ENCODE measurements at places on chromosomes 1 and 21.

DNA sequence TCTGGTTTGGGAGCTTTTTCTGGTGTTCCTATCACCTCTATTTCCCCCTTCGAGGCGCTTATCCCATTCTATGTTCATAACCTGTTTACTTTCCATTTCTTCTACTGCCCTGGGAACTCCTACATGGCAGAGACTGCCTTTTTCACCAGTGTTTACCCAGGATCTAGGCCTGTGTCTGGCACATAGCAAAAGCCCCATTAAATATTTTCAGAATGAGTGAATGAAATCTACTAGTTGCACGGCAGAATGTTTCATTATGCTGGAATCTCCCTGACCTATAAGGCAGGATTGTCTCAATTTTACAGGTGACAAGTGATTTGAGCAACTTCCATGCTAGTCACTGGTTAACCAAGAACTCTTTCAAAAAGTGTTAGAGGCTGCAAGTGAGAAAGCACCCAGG lies 70.1 kb downstream of the PGM1 start:
- DNase-seq, result peak; percentile 92

- DNase-seq, result no peak
Measured at GRCh38 chr1:183932412-183932811, 105.1 kb downstream of the COLGALT2 start.

DNA sequence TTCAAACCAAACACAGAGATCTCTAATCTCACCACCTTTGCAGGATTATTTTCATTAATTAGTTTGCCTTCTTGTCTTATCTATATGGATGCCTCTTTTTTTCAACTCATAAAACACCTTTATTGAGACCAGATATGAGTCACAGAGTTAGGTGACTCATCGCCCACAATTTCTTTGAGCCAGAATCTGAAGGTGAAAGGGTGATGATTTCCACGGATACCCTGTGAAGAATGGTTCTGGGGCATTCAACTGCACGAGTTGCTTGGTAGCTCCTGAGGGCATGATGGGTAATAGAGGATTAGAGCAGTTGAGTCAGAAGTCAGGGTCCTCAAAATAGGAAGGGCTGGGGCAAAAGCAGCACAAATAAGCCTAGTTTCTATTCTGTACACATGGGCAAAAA lies 128.2 kb downstream of the TBX19 start:
- DNase-seq, result peak; percentile 78

DNA sequence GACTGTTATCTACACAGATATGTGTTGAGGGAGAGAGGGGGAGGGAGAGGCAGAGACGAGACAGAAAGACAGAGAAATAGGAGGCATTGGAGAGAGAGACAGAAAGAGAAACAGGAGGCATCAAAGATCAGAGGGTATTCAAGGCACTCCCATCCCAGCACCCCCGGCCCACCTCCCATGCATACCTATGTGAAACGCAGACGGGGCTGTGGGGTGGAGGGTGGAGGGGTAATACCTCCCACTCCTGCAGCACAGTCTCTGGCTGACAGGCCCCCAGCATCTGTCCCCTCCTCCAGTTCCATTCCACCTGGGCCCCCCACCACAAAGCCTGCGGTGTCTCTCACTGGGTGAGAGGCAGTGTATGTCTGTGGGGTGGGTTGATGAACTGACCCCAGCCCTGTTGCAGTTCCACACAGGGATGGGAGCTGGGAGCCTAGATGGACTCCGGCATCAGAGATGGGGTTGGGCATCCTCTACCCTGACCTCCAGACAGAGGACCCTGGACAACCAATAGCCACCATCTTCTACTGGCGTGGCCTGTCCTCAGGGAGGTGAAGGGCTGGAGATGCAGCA lies 49.7 kb downstream of the RAP1GAP start:
- no peak for DNase-seq

GRCh38 chr1:61222240-61222639 lies 139.9 kb downstream of the NFIA start:
- DNase-seq, result no peak

DNA sequence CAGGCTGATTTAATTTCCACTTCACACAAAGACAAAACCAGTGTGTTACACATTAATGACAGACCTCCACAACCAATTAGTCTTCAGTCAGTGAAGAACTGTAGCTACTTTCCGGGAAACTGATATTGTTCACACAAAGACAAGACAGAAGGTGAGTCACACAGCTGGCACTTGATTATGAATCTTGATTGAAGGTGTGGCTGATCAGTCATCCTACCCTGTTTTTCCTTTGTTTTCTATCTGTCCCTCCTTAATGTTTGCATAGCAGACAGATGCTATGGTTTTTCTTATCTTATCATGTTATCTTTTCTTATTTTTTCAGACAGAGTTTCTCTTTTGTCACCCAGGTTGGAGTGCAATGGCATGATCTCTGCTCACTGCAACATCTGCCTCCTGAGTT lies 185.1 kb upstream of the GREM2 start:
- DNase-seq, result peak; percentile 31

DNA sequence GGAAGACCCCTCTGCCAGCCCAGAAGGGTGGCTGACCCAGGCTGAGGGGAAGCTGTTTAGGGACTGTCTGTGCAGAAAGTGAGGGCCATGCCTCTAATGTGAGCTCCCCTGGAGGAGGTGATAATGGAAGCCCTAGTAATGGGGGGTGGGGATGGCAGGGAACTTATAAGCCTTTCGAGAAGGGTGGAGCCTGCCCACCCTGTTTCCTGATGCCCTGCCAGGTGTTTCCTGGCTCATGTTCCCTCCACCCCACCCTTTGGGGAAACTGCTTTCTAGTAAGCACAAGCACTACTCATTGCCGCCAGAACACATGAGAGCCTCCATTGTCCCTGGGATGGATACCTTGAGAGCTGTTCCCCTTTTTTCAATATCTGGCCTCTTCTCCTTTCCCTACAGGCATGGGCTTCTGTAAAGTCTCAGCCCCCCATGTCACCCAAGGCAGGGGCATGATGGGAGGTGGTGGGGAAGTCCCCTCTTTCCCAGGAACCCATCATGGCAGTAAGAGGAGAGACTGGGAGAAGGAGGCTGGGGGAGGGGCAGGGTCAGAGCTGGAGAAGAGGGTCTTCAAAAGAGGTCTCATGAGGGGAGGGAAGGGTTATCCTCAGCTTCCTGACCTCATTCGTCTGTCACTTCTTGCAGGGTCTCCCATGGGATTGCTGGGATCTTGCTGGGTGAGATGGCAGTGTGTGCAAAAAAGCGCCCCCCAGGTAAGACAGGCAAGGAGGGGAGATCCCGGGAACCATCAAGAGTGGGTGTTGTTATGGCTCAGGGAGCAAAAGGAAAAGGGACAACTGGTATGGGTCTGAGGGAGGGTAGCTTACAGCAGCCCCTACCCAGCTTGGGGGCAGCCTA lies 2.4 kb downstream of the ATP8B2 start:
- DNase-seq, result no peak

DNA sequence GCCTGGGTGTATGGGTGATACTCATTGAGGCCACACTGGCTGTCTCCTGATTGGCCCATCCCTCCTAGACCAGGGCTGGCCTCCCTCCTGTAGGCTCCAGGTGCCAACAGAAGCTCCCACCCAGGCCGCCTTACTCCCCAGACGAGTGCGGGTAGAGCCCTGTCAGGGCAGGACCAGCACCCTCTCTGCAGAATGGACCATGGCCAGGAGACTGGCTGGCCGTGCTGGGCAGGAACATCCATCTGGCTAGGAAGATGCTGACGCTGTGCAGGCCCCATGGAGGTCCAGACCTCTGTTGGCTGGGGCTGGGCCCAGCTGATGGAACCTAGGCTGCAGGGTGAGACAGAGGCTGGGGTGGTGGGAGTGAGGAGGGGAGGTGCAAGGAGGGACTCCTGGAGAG lies 25.0 kb upstream of the EPB41 start:
- DNase-seq, result no peak

DNA sequence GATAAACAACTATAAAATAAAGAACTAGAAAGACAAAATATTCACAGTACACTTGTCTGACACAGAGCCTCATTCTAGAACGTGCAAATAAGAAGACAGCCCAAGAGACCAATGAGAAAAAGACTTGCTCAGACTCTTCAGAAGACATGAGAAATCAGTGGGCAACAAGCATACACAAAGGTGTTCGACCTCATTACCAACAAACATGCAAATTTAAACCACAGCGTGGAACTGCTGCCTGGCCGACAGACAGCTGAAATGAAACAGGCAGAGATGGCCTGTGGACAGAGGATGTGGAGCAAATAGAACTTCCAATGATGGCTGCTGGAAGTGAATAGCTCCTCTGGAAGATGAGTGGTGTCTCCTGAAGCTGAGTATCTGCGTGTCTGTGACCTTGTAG lies 22.4 kb upstream of the COL6A1 start:
- no peak for DNase-seq

GRCh38 chr21:38567335-38567969 lies 69.2 kb upstream of the ERG start:
- no peak for DNase-seq
